A673 (cell line): ENCODE measurements at places on chromosomes 1 and 21. TPM values are rescaled to one million over a fixed set of nuclear protein-coding genes. Genes with fewer than 3 reads are reported as not detected.

Gene NECTIN4
- total RNA-seq, result not detected in 2 replicates

Gene LAMC1
- 95.5 and 98.6 TPM in 2 replicates for total RNA-seq

Gene UBXN11
- total RNA-seq, result 22.1 and 25.4 TPM in 2 replicates

Gene PLA2G2C
- total RNA-seq, result not detected in 2 replicates

Gene DPH2
- 44.8 and 52.8 TPM in 2 replicates for total RNA-seq

Gene GLIS1
- total RNA-seq, result 0.13 and 0.24 TPM in 2 replicates

Gene PNRC2
- total RNA-seq, result 76.2 and 93.2 TPM in 2 replicates

Gene TMPRSS2
- total RNA-seq, result not detected in 2 replicates

Gene ALG14
- total RNA-seq, result 6.4 and 11.3 TPM in 2 replicates

Gene CHRNB2
- 3.2 and 3.5 TPM in 2 replicates for total RNA-seq

Gene RHD
- total RNA-seq, result not detected in 2 replicates

Gene UBXN10
- total RNA-seq, result not detected in 2 replicates

Gene LRRC53
- total RNA-seq, result not detected in 2 replicates

Gene MMEL1
- not detected in 2 replicates for total RNA-seq

Gene LMX1A
- total RNA-seq, result not detected in 2 replicates

Gene SPRR1B
- total RNA-seq, result not detected in 2 replicates

Gene PBXIP1
- 12.7 and 20.8 TPM in 2 replicates for total RNA-seq

Gene PRAMEF12
- not detected in 2 replicates for total RNA-seq

Gene DYNLT4
- total RNA-seq, result 0.44 and 0.54 TPM in 2 replicates

Gene OPRD1
- total RNA-seq, result 0.79 and 0.97 TPM in 2 replicates

Gene PGLYRP3
- not detected in 2 replicates for total RNA-seq

Gene ZNF648
- not detected in 2 replicates for total RNA-seq

Gene SPRR2F
- total RNA-seq, result not detected in 2 replicates

Gene DOP1B
- 16.2 and 16.5 TPM in 2 replicates for total RNA-seq

Gene TMEM269
- 1.2 and 1.7 TPM in 2 replicates for total RNA-seq

Gene AIRE
- total RNA-seq, result not detected in 2 replicates

Gene MROH7
- 0.42 TPM in 1 of 2 replicates, not detected in the other for total RNA-seq

Gene SPATA45
- total RNA-seq, result 1.1 TPM in 1 of 2 replicates, not detected in the other

Gene FCMR
- total RNA-seq, result not detected in 2 replicates

Gene AMY1A
- not detected in 2 replicates for total RNA-seq

Gene PROK1
- not detected in 2 replicates for total RNA-seq

Gene CASQ1
- not detected in 2 replicates for total RNA-seq

Gene OLIG1
- total RNA-seq, result not detected in 2 replicates

Gene HLX
- total RNA-seq, result not detected in 2 replicates

Gene VHLL
- not detected in 2 replicates for total RNA-seq

Gene OR10J4
- not detected in 2 replicates for total RNA-seq
